ENCODE measurements at places on chromosomes 2 and 18.
A peak's percentile ranks its signal among the peaks of the same experiment; 100 is the strongest.

DNA sequence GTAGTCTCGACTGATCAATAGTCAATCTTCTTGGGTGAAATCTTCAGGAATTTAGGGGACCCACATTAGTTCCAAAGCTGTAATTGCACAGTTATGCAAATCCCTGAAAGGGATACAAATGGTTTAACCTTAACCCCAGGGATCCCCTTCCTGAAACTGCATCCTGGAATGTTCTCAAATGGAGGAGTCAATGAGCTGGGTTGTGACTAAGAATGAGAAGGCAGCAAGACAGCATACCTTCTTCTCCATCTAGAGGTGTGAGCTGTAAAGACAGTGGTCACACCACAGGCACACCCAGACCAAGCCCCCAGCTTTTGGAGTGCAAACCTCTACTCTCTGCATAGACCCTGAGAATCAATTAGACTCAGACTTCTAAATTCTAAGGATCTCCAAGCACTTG lies 164.7 kb upstream of the MEIS1 start:
- no peak for DNase-seq

DNA sequence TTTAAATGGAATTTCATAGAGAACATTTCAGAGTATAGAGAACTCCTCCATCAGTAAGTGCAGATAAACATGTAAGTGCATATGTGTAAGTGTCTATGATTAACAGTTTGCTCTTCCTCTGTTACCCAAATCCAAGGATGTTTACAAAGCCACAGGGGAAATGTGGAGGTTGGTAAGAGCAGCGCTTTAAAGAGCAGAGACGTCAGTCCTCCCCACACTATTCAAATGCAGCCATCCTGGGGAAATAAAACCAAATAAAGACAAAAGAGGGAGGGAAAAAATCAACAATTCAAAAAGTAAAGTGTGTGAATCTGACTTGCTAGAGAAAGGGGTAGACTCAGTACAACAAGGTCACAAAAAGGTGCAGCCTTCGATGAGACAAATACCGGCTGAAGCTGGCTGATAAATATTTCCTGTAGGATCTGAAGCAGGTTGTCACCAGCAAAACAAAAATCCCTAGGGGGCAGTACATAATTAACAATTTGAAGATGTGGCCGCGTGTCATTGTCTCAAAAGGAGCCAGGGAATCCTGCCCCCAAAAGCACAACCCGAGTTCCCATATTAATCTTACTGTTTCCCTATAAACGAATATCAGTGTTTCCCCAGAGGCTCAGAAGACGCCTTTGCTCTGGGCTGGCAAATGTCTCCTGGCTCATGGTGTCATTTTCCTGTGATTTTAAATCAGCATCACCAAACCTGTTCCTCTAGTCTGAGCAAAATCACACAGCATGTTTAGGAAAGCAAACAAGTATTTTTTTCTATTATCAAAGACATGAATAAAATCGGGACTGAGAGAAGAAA lies 216.5 kb downstream of the CDCA7 start:
- peak; percentile 58 for DNase-seq

GRCh38 chr18:75533209-75533608 lies 105.7 kb upstream of the SMIM21 start:
- no peak for DNase-seq

GRCh38 chr2:23301136-23301535 lies 83.8 kb upstream of the KLHL29 start:
- DNase-seq: peak; percentile 69

GRCh38 chr2:126761981-126762878 lies 106.3 kb downstream of the GYPC start:
- no peak for DNase-seq
